ENCODE measurements at places on chromosomes 6 and 20.

DNA sequence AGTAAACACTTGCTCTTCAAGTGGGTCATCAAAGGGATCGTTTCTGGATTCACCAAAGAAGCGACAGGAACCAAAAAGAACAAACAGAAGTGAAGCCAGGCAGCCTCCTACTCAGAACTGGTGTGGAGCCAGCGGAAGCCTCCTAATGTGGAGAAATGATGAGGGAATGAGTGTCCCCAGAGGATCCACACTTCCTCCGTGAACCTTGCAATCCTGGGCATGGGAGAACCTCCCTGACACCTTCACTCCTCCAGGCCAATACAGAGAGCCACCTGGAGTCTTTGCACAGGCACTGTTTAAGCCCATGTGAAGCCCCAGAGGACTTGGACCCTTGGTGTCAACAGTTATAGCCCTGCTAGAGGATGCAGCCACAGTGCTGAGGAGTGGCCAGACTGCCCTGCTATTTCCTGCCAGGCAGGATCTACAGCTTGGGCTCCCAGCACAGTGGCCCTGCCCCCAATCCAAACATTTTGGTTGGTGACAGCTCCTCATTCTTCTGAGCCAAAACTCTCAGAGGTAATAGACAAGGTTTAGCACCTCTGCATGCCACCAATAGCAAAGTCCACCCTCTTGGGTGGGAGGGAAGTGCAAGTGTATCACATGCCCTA lies 23.2 kb upstream of the SERINC1 start:
- no peak for DNase-seq

GRCh38 chr6:20572288-20572687 lies 38.0 kb downstream of the CDKAL1 start:
- peak; percentile 60 for DNase-seq

DNA sequence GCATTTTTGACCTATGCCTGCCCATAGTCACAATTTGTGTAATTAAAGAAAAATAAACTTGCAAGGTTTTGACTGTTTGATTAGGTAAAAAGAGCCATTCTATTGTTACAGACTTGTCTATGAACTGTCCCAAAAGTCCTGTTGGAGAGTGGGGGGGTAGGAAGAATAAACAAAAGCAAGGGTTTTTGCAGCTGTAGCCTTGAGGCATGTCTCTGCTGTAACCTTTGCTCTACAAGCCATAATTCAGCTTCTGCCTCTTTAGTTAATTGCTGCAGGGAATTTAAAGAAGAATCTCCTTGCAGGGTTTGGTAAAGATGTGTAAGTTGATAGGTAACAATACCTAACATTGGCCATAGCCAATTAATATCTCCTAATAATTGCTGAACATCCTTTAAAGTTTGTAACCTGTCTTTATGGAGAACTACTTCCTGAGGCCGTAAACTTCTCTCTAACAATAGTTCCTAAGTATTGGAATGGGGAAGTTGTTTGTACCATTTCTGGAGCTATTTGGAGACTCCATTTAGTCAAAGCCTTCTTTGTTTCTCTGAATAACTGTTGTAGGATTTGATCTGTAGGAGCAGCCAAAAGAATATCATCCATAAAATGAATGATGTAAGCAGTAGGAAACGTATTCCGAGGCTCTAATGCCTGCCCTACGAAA lies 7.9 kb upstream of the ABHD12 start:
- DNase-seq = no peak

DNA sequence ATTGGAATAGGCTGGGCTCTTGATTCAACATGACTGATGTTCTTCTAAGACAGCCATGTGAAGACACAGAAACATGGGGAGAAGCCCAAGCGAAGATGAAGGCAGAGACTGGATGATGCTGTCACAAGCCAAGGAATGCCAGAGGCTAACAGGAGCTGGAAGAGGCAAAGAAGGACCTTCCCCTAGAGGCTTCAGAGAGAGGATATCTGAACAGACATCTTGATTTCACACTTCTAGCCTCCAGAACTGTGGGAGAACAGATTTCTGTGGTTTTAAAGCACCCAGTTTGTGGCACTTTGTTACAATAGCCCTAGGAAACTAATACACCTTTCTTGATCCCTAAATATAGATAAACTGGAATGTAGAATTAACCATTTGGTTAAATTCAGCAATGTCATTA lies 127.0 kb downstream of the EDN1 start:
- no peak for DNase-seq

DNA sequence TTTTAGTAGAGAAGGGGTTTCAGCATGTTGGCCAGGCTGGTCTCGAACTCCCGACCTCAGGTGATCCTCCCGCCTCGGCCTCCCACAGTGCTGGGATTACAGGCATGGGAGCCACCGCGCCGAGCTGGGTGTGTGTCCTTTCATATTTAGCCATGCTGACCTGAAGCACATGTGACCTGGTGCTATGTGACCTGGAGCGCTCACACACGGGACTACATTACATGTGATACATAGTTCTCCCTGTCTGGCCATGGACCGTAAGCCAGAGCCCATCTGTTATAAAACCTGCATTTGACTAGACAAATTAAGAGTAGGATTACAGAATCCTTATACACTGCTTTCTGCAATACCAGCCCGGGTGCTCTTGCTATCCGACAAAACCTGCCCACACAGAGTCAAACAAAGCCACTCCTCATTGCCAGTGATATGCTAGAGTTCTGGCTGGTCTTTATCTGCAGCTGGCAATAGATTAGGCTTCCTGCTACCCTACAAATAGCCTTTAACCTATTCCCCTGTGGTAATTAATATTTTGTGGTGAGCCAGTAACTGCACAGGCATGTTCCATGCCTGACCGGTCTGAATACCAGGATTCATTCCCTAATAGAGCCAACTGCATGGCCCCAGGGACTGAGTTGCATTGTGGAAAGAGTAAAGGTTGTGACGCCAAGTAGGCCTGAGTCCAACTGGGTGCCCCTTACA lies 26.3 kb upstream of the FAM50B start:
- no peak for DNase-seq

- no peak for DNase-seq
Observed at GRCh38 chr20:59176812-59177211, 13.2 kb downstream of the ZNF831 start.

- no peak for DNase-seq
Observed at GRCh38 chr6:96236471-96236870, 220.7 kb downstream of the FUT9 start.

- no peak for DNase-seq
Observed at GRCh38 chr6:101276066-101276465, 117.4 kb upstream of the GRIK2 start.

- no peak for DNase-seq
Observed at GRCh38 chr6:158805698-158806377, 13.3 kb downstream of the EZR start.

GRCh38 chr6:3751730-3752530 lies 417 bp upstream of the PXDC1 start:
- peak; percentile 53 for DNase-seq

DNA sequence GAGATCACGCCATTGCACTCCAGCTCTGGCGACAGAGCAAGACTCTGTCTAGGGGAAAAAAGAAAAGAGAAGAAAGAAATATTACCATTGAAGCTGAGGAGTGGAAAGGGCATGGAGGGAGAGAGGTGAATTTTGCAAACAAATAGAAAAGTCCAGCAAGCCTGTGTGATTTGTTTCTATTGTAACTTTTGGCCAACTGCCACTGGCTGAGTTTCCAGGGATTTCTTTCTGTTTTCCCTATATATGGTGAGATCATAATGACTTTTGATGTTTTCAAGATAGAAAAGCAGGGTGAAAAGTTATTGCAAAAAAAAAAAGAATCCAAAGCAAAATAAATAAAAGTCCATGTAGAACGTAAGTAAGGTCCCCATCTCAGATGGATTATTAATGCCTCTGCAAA lies 184.2 kb upstream of the RALGAPA2 start:
- no peak for DNase-seq
